ENCODE measurements at places on chromosomes 2 and 18. TPM values are rescaled to one million over a fixed set of nuclear protein-coding genes. Genes with fewer than 3 reads are reported as not detected.

DNA sequence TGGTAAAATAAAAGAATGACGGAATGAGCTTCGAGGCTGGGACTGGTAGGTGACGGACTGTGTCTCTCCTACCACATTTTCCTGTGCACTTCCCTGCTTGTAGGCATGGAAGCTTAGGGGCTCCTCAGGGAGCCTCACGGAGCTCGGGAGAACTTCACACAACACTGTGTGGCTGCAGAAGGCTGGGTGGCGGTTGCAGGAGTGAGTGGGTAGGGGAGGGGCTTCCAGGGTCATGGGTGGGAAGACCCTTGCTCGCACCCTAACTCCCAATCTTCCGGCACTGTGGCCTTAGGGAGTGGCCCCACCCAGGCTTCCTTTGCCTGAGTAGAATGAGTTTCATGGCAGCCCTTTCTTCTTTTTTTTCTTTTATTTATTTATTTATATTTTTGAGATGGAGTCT, 128.6 kb downstream of the INHBB start:
- DNase-seq, result no peak

The SERPINB13 gene
- polyA plus RNA-seq, result not detected

The TNFAIP6 gene
- polyA plus RNA-seq, result not detected

The CD226 gene
- 15.6 TPM for polyA plus RNA-seq

The SNTG2 gene
- 0.94 TPM for polyA plus RNA-seq

Data from naive thymus-derived CD8-positive, alpha-beta T cell (primary cell).